ENCODE measurements at places on chromosomes 12 and 14. TPM values are rescaled to one million over a fixed set of nuclear protein-coding genes. Genes with fewer than 3 reads are reported as not detected.

Gene EPS8
- 58.2 TPM for total RNA-seq

DNA sequence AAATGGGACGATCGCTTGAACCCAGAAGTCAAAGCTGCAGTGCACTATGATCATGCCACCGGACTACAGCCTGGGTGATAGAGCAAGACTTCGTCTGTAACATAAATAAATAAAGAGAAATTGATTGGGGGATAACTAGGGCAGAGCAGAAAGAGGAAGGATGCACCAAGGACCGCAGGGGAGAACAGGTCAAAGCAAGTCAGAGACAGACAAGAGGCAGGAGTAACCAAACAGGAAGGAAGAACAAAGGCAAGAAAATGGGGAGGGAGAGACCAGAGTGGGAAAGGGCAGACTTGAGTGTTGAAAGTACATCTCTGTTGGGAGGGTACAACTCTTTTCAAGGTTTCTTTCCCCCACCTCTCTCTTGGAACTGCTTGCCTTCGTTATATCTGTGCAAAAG lies 50.8 kb upstream of the ELK3 start:
- DNase-seq: no peak
- H3K4me3 ChIP-seq: no peak overlapping the region
- H3K36me3 ChIP-seq: no peaks in the 10 kb centered on the region

Gene LIN7A
- 11.7 TPM for total RNA-seq

Gene GARIN6
- total RNA-seq: not detected

Gene RTN1
- total RNA-seq: 3.6 TPM

Gene SYCP3
- total RNA-seq: 0.76 TPM

Gene NEUROD4
- total RNA-seq: not detected

DNA sequence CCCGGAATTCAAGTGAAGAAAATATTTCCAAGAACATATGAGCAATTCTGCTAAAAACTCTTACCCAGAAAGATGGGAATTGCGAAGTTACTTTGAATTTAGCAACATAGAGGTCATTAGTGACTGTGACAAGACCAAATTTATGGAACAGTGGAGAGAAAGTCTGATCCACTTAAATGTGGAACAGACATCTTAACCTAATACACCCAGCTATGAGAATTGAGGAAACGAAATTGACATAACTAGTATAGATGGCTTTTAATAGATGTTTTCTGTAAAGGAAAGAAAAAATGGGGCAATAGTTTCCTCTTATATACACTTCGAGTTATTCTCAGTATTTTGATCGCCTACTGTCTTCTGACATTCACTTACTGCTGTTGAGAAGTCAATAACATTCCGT lies 4.6 kb downstream of the OVCH1 start:
- no peak for DNase-seq
- H3K36me3 ChIP-seq: no peaks in the 10 kb centered on the region
- no peak overlapping the region for H3K27ac ChIP-seq
- no peaks in the 10 kb centered on the region for H3K27me3 ChIP-seq
- no peaks in the 10 kb centered on the region for H3K4me1 ChIP-seq

Gene DHRS2
- total RNA-seq: 0.55 TPM

GRCh38 chr14:66206554-66206953 lies 279.6 kb upstream of the CCDC196 start:
- no peaks in the 10 kb centered on the region for H3K36me3 ChIP-seq
- DNase-seq: no peak
- no peaks in the 10 kb centered on the region for H3K4me1 ChIP-seq
- no peak overlapping the region for H3K4me3 ChIP-seq
- H3K27me3 ChIP-seq: no peaks in the 10 kb centered on the region

DNA sequence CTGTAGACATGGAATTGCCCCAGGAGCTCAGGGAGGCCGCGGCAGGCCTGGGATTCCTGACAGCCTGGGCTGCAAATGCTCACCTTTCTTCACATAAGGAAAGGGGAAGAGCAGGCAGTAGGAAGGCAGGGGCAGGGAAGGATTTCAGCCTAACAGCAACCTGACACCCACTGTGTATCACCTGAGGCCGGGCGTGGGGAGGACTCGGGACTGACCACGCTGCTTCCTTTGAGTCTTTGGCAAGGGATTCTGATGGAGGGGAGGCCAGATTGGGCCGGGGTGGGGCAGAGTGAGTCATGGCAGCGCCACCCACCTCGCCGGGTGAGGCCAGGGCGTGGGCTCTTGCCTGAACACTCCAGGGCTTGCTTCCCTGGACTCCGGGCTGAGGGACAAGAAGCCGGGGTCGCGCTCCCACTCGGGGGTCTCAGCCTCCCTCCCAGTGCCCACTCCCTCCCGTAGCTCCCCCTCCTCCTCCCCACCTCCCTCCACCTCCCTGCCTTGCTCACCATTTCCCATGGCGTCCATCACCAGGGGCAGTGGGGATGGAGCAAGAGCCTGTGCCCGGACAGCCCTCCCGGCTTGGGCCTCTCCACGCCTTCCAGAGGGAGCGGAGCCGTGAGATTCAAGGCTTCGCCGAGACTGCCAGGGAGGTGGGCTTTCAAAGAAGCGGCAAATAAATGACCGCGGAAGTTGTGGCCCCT lies 247.9 kb upstream of the RTL1 start:
- peaks cover 41% of the 10 kb centered on the region for H3K27me3 ChIP-seq
- H3K27ac ChIP-seq: no peak overlapping the region
- DNase-seq: no peak
- H3K36me3 ChIP-seq: no peaks in the 10 kb centered on the region
- H3K4me1 ChIP-seq: no peaks in the 10 kb centered on the region

DNA sequence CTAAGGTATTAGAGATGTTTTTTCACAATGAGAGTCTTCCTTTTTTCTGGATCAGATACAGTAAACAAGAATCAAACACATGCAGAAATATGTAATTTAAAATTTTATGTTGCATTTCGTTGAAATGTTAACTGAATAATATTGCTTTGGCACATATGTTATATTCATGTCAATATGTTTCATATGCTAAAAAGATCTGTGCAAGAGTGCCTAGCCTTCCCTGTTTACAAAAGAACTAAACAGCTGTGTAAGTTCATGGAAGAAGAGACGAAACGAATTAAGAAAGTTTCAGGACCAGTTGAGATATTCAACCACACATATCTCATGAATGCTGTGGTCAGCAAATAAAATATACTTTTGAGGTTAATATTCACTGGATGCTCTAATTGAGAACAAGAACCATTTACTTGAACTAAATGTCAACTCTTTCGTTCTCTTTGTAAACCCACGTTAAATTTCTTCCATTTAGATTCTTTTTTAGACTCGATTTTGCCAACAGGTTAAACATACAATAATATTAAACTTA lies 289.5 kb downstream of the FOXG1 start:
- H3K4me1 ChIP-seq: no peaks in the 10 kb centered on the region
- DNase-seq: no peak
- H3K4me3 ChIP-seq: no peak overlapping the region
- no peak overlapping the region for H3K27ac ChIP-seq
- H3K36me3 ChIP-seq: no peaks in the 10 kb centered on the region
- H3K27me3 ChIP-seq: no peaks in the 10 kb centered on the region

GRCh38 chr14:77052281-77053044 lies 24.0 kb upstream of the IRF2BPL start:
- H3K27me3 ChIP-seq: no peaks in the 10 kb centered on the region
- peaks cover 10% of the 10 kb centered on the region for H3K4me1 ChIP-seq
- no peaks in the 10 kb centered on the region for H3K36me3 ChIP-seq
- DNase-seq: no peak

- no peak overlapping the region for H3K27ac ChIP-seq
- no peak for DNase-seq
- H3K27me3 ChIP-seq: peaks cover 12% of the 10 kb centered on the region
- H3K4me3 ChIP-seq: no peak overlapping the region
- peaks cover 23% of the 10 kb centered on the region for H3K4me1 ChIP-seq
These were observed 6.3 kb downstream of the GPHN start for GRCh38 chr14:66514213-66514612.

DNA sequence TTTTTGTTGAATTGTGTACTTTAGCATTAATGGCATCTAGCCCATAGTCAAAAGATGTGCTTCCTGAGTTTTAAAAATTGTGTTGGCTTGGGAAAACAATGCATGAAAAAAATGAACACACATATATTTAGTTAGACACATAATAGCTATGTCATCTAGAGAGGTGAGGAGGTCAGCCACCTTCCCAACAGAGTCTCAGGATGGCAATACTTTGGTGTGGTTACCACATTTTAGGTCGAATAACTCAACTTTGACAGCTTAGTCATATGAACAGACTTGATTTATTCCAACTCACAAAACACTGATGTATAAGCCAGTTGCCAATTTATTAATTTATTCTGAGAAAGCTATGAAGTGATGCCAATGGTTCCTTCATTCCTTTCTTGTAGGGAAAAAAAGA lies 114.0 kb downstream of the ETNK1 start:
- no peaks in the 10 kb centered on the region for H3K27me3 ChIP-seq
- no peak overlapping the region for H3K4me3 ChIP-seq
- DNase-seq: no peak
- no peak overlapping the region for H3K27ac ChIP-seq
- no peaks in the 10 kb centered on the region for H3K36me3 ChIP-seq
- no peaks in the 10 kb centered on the region for H3K4me1 ChIP-seq

DNA sequence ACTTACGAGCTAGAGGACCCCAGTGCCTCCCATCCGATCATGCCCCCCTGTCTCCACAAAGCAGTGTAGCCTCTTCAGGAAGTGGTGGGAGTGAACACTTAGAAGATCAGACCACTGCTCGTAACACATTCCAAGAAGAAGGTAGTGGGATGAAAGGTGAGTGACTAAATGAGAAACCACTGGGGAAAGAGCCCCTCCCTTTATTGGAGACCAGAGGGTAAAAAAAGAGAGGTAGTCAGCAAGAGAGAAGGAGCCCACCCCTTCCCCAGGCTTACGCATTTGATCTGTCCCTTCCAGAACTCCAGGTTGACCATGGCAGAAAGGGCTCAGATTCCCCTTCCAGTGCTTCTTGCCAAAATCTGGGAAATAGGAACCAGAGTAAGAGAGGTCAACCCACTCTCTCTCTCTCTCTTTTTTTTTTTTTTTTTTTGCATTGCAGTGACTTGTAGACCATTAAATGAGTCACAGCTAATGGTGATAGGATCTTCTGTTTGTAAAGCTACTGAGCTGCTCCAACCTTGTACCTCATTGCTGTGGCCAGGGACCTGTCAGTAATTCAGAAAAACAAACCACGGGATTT lies 165.4 kb downstream of the GCH1 start:
- H3K27me3 ChIP-seq: no peaks in the 10 kb centered on the region
- H3K4me1 ChIP-seq: no peaks in the 10 kb centered on the region
- no peaks in the 10 kb centered on the region for H3K36me3 ChIP-seq
- no peak overlapping the region for H3K4me3 ChIP-seq

Gene NANOG
- total RNA-seq: 0.06 TPM

DNA sequence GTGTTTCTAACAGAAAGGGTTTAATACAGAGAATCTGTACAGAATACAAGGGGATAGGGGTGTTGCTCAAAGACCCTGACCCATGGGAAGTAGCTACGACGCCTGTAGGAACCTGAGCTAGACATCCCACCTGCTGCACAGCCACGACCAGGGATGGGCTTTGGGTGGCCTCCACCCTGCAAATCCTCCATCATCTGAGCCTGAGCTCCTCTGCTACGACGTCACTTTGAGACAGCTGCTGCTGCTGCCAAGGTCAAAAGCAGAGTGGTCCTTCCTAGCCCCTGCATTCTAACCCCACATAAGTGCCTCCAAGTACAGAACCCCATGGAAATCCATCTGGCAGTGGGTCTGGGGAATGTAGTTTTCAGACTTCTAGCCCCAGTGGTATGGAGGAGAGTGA lies 43.8 kb downstream of the JAG2 start:
- no peaks in the 10 kb centered on the region for H3K36me3 ChIP-seq
- H3K27me3 ChIP-seq: no peaks in the 10 kb centered on the region
- no peak overlapping the region for H3K4me3 ChIP-seq
- DNase-seq: no peak
- H3K4me1 ChIP-seq: no peaks in the 10 kb centered on the region
- H3K27ac ChIP-seq: no peak overlapping the region

DNA sequence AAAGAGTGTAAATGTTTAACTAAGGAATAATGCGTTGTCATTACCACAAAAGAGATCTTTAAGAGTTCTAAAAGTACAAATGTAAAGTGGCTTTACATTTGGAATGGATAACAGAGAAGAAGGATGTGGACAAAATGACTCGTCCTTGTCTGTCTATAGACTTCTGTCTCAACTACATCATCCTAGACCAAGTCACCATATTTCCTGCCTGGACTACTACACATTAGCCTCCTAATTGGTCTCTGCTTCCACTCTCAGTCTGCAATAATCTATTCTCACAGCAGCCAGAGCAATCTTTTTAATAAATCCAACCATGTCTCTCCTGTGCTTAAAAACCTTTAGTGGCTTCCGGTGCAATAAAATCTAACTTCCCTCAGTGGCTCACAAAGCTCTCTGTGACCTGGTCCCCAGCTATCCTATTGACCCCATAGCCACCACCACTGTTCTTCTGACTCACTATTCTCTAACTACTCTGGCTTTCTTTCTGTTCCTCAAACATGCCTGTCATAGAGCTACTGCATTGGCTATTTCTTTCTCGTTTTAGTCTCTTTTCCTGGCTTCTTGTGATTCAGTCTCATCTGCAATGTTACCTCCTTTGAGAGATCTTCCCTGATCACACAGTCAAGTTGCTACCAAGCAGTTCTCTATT lies 91.1 kb downstream of the MYF5 start:
- H3K4me1 ChIP-seq: no peaks in the 10 kb centered on the region
- no peak for DNase-seq
- H3K27ac ChIP-seq: no peak overlapping the region
- no peaks in the 10 kb centered on the region for H3K27me3 ChIP-seq

Gene SVOP
- not detected for total RNA-seq

Gene AVPR1A
- total RNA-seq: 0.26 TPM

Gene RNASE2
- 30.6 TPM for total RNA-seq

DNA sequence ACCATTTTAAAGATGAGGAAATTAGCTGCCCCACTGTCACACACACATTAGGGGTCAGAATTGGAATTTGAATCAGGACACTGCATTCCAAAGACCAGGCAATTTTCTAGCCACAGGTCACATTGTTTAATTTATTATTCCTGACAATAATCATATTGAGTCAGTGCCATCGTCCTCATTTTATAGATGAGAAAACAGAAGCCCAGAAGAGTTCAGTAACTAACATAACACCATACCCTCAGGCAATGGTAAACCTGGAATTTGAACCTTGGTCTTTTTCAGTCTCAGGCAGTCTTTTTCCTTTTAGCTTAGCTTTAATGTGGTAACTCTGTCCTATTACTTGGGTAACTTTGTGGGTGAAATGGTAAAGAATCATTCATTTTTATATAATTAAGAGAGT lies 330.3 kb upstream of the SYT1 start:
- H3K36me3 ChIP-seq: no peaks in the 10 kb centered on the region
- H3K4me3 ChIP-seq: no peak overlapping the region
- H3K27me3 ChIP-seq: no peaks in the 10 kb centered on the region
- no peak overlapping the region for H3K27ac ChIP-seq
- no peak for DNase-seq
- H3K4me1 ChIP-seq: no peaks in the 10 kb centered on the region

GRCh38 chr12:125786143-125786542 lies 720.9 kb downstream of the AACS start:
- H3K36me3 ChIP-seq: no peaks in the 10 kb centered on the region
- no peak overlapping the region for H3K27ac ChIP-seq
- H3K4me1 ChIP-seq: no peaks in the 10 kb centered on the region
- no peak overlapping the region for H3K4me3 ChIP-seq
- H3K27me3 ChIP-seq: no peaks in the 10 kb centered on the region
- DNase-seq: no peak

Gene PLEKHH1
- 2.7 TPM for total RNA-seq
